ENCODE measurements at places on chromosomes 16 and 17.

GRCh38 chr16:48961546-48961945 is 320.1 kb downstream of the CBLN1 start:
- no peak for DNase-seq

GRCh38 chr16:75452464-75453190 is 11.9 kb downstream of the TMEM170A start:
- no peak for DNase-seq

DNA sequence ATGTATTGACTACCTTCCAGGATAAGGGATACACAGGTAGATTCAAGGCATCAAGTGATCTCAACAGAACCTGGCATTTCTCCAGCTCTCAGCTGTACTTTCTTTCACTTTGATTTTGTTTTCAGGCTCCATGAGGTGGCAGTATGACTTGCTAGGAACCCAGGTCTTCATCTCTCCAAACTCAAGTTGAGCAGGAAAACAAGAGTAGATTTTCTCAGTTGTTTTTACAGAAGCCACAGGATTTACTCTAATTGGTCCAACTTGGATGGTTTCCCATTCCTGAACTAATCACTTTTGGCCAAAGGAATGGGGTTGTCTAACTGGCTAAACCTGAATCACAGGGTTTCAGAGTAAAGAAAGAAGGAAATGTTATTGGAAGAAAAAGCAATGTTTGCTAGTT is 146.6 kb downstream of the TRIM37 start:
- DNase-seq, result no peak

DNA sequence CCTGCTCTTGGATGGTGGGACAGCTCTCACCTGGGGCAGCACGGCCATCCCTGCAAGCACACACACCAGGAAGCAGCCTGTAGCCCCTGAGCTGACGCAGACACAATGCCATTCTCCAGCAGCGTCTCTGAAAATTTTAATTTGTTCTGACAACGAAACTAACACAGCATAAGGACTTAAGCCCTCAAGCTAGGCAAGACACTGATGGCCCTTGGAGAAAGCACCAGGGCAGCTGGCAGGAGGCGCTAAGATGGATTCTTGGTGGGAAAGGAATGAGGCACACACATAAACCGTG is 2.7 kb upstream of the LIMD2 start:
- DNase-seq, result no peak

DNA sequence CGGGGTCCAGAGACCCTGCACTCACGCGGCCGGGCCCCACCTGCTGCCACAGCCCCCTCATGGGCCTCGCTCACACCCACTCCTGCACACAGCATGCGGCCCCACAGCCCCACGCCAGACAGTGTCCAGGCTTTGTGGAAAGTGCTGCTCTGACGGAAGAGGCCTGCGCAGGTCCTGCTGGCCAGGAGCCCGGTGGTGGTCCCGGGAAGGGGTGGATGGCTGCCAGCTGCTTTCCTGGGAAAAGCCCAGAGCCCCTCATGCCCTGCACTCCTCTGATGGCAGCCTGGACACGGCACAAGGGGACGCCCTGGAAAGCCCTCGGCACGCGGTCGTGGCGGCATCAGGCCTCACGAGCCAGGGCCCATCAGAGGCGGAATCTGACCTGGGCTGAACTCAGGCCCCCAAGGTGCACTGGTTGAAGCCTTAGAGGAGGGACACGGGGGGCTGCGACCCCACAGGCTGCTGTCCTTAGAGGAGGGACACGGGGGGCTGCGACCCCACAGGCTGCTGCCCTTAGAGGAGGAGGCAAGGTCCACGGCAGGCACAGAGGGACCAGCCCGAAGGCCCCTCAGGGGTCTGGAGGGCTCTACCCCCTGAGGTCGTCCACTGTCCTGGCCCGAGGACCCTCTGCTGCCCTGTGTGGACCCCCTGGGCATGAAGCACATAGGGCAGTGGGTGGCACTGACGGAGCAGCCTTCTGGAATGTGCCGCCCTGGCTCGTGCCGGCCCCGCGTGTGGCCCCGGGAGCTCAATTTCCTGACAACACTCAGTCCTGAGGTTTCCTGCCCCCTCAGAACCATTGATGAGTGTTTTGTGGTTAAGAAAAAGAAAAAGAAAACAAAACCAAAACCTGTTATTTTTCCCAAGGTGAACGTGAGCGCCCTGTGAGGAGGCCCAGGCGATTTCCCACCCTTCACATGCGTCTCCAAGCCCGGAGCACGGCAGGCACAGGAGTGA is 22.1 kb downstream of the SOX8 start:
- DNase-seq, result no peak

DNA sequence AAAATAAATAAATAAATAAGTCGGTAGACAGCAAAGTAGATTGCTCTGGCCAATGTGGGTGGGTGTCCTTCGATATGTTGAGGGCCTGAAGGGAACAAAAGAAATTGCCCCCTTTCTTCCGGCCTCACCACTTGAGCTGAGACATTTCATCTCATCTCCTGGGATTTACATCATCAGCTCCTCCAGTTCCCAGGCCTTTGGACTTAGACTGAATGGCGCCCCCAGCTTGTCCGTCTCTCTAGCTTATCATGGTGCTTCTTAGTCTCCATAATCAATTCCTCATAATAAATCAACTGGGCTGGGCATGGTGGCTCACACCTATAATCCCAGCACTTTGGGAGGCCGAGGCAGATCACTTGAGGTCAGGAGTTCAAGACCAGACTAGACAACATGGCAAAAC is 13.8 kb upstream of the HAP1 start:
- DNase-seq, result no peak

DNA sequence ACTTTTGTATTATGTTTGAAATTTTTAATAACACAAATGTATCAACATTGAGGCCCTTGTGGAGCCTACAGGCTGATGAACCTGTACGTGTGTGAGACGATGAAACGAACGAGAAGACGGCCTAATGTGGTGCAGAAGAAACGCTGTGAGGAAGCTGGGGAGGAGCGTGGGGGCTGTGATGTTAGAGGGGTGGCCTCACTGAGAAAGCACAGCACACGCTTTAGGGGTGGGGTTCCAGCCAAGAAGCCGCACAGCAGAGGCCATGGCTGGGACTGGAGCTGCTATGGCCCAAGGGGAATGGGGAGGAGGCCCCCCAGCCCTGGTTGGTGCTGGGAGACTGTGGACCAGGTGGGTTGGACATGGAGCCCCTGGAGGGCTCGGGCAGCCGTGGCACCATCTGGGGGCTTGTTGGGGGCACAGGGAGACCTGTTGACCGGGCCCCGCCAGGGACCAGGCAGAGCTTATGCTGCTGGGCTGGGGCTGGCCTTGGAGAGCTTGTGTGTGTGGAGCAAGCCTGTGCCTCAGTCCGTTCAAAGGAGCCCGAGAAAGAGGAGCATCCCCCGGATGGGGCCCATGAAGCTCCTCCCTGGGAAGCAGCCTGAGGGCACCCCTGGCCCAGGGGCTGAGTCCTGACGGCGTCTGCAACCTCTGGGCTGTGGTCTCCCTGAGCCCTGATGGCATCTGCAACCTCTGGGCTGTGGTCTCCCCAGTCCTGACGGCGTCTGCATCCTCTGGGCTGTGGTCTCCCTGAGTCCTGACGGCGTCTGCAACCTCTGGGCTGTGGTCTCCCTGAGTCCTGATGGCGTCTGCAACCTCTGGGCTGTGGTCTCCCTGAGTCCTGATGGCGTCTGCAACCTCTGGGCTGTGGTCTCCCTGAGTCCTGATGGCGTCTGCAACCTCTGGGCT is 44.7 kb downstream of the METRNL start:
- no peak for DNase-seq

- DNase-seq, result no peak
Observed at GRCh38 chr17:73324711-73325526, 13.1 kb upstream of the CDC42EP4 start.

GRCh38 chr17:57562184-57562698 is 182.9 kb downstream of the CCDC182 start:
- no peak for DNase-seq

- DNase-seq, result no peak
Observed at GRCh38 chr16:1019231-1020090, 37.9 kb downstream of the SOX8 start.

DNA sequence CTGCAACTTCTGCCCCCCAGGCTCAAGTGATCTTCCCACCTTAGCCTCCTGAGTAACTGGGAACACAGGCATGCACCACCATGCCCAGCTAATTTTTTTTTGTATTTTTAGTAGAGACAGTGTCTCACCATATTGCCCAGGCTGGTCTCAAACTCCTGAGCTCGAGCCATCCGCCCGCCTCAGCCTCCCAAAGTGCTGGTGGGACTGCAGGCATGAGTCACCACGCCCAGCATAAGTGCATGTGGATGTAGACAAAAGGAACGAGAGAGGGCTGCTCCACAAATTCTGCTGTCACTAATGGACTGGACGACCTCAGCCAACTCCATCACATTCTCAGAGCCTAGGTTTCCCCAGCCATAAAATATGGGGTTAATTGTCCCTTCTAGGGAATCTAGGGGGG is 7.7 kb upstream of the SP2 start:
- DNase-seq, result no peak

GRCh38 chr17:7816926-7817642 is 16.9 kb upstream of the KDM6B start:
- no peak for DNase-seq

DNA sequence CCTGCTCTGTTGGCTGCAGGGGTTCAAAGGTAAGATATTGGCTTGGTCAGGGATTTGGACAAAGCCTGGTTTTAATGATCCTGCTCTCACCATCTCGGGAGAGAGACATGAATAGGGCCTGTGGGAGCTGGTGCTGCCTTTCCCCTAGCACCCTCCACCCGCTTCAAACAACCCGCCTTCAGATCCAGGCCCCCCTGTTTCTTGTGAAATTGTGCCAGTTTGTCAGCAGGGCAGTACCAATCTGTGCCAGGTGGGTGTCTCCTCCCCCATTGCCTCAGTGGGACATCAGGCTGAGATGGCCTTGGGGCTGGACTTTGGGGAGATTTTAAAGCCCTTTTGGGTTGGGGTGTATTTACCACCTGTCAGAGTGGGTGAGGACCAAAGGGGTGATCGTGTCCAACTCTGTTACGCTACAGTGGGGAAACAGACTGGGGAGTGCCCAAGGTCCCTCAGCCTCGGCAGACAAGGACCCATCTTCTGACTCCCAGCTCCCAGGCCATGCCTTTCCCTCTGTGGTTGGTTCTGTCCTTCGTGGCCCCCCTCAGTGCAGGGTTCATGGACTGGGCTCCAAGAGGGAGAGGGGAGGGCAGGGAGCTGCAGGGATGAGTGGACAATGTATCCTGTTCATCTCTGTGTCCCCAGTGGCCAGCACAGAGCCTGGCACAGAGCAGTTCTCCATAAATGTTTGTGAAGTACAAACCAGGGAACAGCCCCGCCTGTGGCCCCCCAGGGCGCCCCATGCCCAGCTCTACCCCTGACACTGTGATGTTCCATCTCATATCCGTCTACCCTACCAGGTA is 3.3 kb downstream of the ARHGAP23 start:
- DNase-seq, result no peak

DNA sequence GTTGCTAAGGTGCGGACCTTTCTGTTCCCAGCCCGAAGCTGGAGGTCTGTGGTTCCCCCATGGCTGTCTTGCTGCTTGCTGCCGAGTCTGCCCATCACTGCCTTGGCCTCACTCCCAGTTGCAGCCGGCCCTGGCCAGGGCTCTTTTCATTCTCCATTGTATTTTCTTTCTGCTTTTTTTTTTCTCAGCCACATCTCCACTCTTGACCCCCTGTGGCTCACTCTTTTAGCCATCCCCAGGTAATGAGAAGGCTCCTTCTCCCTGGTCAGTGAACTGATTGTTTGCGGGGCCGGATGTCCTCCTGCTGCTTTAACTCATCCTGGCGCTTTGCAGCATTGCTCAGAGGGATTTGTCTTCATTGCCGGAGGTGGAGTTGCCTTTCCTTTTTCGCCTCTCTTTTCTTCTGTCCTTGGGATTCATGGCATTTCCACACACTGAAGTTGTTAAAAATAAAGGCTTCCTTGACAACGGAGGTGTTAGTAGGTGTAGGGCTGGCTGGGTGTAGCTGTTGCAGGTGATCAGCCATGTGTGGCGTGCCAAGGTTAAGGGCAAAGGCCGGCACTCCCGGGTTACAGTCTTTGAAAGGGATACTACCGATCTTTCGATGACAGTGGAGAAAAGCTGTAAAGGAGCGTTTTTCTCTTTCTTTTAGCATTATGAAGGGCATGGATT is 34.1 kb downstream of the MAP2K6 start:
- DNase-seq, result no peak

- no peak for DNase-seq
Observed at GRCh38 chr17:76998839-76999238, 130.6 kb downstream of the MGAT5B start.

DNA sequence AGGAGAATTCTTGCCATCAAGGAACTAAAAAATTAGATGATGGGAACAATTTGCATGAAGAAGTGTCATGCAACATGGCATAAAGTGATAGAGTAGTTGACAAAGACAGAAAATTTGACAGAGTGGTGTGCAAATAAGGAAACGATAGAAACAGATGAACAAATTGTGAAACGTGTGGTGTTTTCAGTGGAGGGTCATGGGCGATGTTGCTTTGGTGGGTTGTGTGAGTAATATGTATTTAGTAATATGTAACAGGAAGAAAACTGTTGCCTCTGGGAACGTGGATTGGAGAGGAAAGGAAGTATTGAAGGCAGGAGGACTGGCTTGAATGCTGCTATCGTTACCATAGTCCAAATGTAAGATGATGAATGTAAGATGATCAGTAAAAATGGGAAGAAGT is 3.6 kb downstream of the COX10 start:
- no peak for DNase-seq

- DNase-seq, result no peak
Observed at GRCh38 chr16:13453938-13454553, 465.9 kb upstream of the ERCC4 start.

DNA sequence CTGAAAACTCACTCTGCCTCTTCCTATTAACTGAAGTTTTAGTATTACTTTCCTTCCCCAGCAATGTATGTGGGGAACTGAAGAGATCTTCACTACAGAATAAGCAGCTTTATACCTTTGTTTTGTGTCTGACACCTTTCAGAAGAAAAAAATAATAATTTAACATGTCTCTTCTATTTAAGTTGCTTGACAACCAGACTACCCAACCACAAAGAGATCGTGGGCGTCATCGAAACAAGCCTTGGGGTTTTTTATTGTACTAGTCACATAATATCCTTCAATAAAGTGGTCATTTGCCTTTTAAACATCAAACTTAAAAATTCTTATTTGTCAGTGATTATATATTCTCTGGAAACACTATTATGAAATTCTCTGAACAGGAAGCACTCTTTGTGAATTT is 123.7 kb downstream of the CHD9NB start:
- DNase-seq, result no peak

GRCh38 chr16:67191411-67191994 is 452 bp upstream of the E2F4 start:
- DNase-seq, result no peak

- DNase-seq, result no peak
Observed at GRCh38 chr16:85395207-85395912, 217.8 kb upstream of the GSE1 start.

DNA sequence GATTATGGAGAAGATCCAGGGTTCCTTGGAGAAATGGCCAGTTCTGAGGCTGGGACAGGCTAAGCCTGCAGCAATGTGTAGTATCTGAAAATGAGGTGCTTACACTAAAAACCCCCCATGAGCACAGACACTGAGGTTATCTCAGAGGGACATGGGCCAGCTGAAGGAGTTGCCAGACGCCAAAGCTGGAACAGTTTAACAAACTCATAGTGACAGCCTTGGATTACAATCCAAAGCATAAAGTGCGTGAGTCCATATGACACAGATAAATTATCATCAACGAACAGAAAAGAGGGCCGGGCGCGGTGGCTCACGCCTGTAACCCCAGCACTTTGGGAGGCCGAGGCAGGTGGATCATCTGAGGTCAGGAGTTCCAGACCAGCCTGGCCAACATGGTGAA is 11.2 kb upstream of the CAPN15 start:
- DNase-seq, result no peak
